ENCODE measurements at places on chromosomes 7 and 10. TPM values are rescaled to one million over a fixed set of nuclear protein-coding genes. Genes with fewer than 3 reads are reported as not detected.

- peaks cover 20% of the 10 kb centered on the region for H3K36me3 ChIP-seq
- peaks cover 55% of the 10 kb centered on the region for H3K4me1 ChIP-seq
- H3K27me3 ChIP-seq = no peaks in the 10 kb centered on the region
- no peak for DNase-seq
- H3K27ac ChIP-seq = no peak overlapping the region
- H3K4me3 ChIP-seq = no peak overlapping the region
These were observed 4.0 kb downstream of the CRCP start for GRCh38 chr7:66118603-66119002.

- H3K36me3 ChIP-seq = no peaks in the 10 kb centered on the region
- DNase-seq = no peak
- H3K27me3 ChIP-seq = no peaks in the 10 kb centered on the region
- no peaks in the 10 kb centered on the region for H3K4me1 ChIP-seq
These were observed 296.5 kb upstream of the PHF14 start for GRCh38 chr7:10677211-10677610.

- H3K4me3 ChIP-seq = no peak overlapping the region
- no peak overlapping the region for H3K27ac ChIP-seq
- DNase-seq = no peak
- peaks cover 77% of the 10 kb centered on the region for H3K4me1 ChIP-seq
- H3K27me3 ChIP-seq = no peaks in the 10 kb centered on the region
These were observed 24.8 kb downstream of the CCSER2 start for GRCh38 chr10:84353052-84353803.

DNA sequence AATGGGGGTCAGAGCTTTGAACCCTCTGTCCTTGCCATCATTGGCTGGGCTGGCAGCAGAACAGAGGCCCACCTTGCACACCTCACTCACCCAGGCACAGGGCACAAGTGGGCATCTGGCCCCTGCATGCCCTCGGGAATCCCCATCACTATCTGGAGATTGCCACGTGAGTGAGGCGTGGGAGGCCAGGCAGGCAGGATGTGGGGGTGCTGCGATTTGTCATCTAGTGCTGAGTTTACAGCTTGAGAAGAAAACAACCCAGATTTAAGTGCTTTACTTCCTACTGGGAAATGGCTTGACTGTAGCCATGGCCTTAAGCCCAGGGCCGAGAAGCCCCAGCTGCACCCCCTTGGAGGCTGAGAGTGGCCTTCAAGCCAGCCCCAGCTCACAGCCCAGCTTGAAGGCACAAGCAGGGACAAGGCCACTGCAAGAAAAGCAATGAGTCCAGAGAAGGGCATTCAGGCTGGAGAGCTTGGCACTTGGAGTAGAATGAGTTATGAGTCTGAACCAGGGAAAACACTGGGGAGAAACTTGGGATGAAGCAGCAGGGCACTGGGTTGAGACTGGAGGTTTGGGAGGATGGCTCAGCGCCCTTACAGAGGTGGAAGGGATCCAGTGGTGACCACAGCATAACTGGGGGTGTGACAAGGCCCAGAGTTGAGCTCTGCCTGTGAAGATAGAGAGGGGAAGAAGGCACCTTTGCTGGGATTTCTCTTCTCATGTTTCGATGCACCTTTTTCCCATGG is 123.0 kb downstream of the CXCL12 start:
- peaks cover 3% of the 10 kb centered on the region for H3K27me3 ChIP-seq
- H3K36me3 ChIP-seq = no peaks in the 10 kb centered on the region
- peak; percentile 52 for DNase-seq
- H3K4me1 ChIP-seq = no peaks in the 10 kb centered on the region

- H3K27ac ChIP-seq = no peak overlapping the region
- no peaks in the 10 kb centered on the region for H3K4me1 ChIP-seq
- no peaks in the 10 kb centered on the region for H3K36me3 ChIP-seq
- no peak for DNase-seq
- H3K4me3 ChIP-seq = no peak overlapping the region
These were observed 61.7 kb downstream of the PTF1A start for GRCh38 chr10:23253780-23254179.

DNA sequence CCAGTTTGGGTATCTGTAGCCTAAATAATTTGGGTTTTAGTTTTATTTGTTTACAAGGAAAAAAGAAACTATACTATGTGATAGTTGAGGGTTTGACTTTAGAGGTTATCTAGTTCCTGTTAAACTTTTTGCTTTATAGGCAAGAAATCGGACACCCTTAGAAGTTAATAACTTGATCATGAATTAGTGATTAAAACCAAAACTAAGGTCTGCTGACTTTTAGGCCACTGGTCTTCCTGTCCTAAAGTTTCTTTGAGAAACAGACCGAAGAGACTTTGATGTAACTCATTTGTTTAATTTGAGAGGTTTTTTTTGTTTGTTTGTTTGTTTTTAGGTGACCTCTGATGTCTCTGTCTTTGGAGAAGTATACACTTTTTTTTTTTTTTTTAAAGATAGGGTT is 59.7 kb downstream of the PHTF2 start:
- H3K4me3 ChIP-seq = no peak overlapping the region
- DNase-seq = no peak
- peaks cover 21% of the 10 kb centered on the region for H3K4me1 ChIP-seq
- H3K36me3 ChIP-seq = peaks cover 16% of the 10 kb centered on the region
- no peak overlapping the region for H3K27ac ChIP-seq
- no peaks in the 10 kb centered on the region for H3K27me3 ChIP-seq

- peaks cover 13% of the 10 kb centered on the region for H3K36me3 ChIP-seq
- H3K27me3 ChIP-seq = no peaks in the 10 kb centered on the region
- no peak for DNase-seq
- no peak overlapping the region for H3K27ac ChIP-seq
- H3K4me1 ChIP-seq = peaks cover 2% of the 10 kb centered on the region
These were observed 224.9 kb downstream of the EXOC4 start for GRCh38 chr7:133477791-133478190.

DNA sequence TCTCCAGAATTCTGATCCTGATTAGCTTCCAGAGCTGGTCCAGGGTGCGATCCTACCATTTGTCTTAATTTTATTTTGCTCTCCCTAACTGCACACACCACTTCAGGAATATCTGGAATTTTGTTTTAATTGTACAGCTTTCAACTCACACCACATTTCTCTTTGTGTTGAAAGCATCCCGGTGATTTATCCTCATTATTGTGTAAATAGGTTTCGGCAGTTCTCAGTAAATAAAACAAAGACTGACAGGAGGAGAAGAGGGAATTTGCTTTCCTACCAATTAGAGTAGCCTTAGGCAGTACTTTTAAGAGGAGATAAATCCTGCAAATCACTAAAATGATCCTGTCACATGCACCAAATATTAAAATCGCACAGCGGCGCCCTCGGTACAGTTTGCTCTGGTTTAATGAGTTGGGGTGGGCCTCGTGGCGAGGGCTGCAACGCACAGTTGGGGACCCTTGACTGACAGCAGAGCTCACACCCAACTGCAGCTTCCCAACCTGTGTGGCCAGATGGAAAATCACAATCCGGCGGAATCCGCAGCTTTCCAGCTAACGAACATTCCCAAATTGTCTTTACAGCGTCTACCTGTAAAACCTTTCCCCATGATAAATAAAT is 62.6 kb downstream of the EBF3 start:
- H3K27me3 ChIP-seq = peaks cover 8% of the 10 kb centered on the region
- no peak overlapping the region for H3K27ac ChIP-seq
- no peaks in the 10 kb centered on the region for H3K4me1 ChIP-seq
- no peaks in the 10 kb centered on the region for H3K36me3 ChIP-seq
- no peak overlapping the region for H3K4me3 ChIP-seq

- no peaks in the 10 kb centered on the region for H3K36me3 ChIP-seq
- DNase-seq = no peak
- no peak overlapping the region for H3K4me3 ChIP-seq
- no peaks in the 10 kb centered on the region for H3K4me1 ChIP-seq
- no peaks in the 10 kb centered on the region for H3K27me3 ChIP-seq
These were observed 33.9 kb downstream of the MYL10 start for GRCh38 chr7:101595246-101595645.

DNA sequence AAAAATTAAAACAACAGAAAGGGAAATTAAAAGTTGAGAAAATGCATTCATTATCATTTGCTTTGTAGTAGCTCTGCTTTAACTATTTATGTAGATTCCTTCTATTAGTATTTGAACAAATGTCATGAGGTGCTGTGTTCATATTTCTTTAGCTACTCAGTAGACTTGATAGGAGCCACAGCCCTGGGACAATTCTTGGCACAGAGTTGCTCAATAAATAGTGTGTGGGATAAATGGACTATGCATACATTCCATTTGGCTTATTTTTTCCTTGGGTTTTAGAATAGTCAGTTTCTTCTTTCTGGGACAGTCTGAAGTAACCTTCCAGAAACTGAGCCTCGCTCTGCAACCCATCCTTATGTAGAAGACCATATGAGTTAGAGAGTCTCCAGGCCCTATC is 13.4 kb downstream of the RPP30 start:
- no peak overlapping the region for H3K27ac ChIP-seq
- peaks cover 57% of the 10 kb centered on the region for H3K36me3 ChIP-seq
- H3K4me3 ChIP-seq = no peak overlapping the region
- no peaks in the 10 kb centered on the region for H3K4me1 ChIP-seq
- no peak for DNase-seq

- H3K4me1 ChIP-seq = no peaks in the 10 kb centered on the region
These were observed 52.5 kb downstream of the ADCYAP1R1 start for GRCh38 chr7:31104361-31105255.

DNA sequence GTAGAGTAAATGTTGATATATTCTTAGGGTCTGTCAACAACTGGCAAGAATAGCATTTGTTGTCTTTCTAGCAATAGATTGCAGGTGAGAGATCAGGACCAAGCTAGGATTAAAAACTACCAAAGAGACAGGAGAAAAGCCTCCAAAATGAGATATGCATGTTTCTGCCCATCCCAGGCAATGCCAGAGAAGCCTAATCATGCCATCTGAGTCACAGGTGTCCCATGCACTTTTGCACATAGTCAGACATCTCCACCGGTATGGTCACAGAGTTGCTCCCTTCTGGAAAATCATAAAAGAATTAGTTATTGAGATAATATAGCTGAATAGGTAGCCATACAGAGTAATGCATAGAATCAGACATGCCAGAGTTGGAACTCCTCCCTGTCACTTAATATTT is 50.6 kb downstream of the PDK4 start:
- DNase-seq = no peak
- H3K4me1 ChIP-seq = no peaks in the 10 kb centered on the region

DNA sequence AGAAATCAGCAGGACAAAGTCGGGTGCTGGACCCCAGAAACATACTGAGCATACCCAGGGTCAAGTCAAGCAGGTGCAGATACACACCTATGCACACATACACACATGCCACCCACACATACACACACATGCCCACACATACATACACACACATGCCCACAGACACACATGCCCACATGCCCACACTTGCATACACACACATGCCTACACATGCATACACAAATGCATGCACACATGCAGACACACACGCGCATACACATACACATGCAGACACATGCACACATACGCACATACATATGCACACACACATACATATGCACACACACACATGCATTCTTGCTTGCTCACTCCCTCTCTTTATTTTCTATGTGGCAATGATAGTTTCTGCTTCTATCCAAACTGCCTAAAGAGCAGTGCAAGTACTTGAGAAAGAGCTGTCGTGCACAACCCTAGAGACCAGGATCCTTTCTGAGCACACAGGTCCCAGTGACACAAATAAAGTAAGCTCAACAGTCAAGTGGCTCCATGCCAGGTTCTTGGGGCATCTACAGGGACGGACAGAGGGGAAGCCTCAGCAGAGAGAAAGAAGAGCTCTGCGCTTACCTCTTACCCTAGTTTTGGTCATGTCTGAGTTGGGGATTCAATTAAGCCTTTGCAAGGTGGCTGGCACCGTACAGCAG is 83.7 kb downstream of the EBF3 start:
- no peaks in the 10 kb centered on the region for H3K4me1 ChIP-seq
- H3K4me3 ChIP-seq = no peak overlapping the region
- no peak overlapping the region for H3K27ac ChIP-seq
- no peaks in the 10 kb centered on the region for H3K36me3 ChIP-seq
- DNase-seq = no peak

DNA sequence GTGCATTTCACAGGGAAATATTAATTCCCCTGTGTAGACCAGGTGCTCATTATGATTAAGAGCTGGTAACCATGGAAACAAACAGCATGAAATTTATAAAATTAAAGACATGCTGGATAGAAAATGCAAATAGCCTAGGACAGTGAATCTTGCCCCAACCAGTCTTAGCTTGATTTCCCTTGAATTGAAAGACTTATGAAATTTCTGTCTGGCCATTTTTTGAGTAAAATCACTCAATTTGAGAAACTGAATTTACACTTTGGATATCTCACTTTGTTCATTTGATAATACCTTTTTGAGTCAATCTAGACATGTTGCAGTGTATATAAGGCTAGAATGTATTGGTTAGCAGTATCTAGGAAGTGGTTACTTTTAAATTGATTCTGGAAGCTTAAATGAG is 4.4 kb upstream of the SMIM30 start:
- H3K36me3 ChIP-seq = no peaks in the 10 kb centered on the region
- peaks cover 8% of the 10 kb centered on the region for H3K27me3 ChIP-seq
- peaks cover 36% of the 10 kb centered on the region for H3K4me1 ChIP-seq

GRCh38 chr7:43308913-43309705 is 196.7 kb downstream of the HECW1 start:
- H3K36me3 ChIP-seq = no peaks in the 10 kb centered on the region
- DNase-seq = no peak
- no peak overlapping the region for H3K4me3 ChIP-seq
- no peak overlapping the region for H3K27ac ChIP-seq
- H3K27me3 ChIP-seq = peaks cover 8% of the 10 kb centered on the region

GRCh38 chr10:48282829-48283228 is 8.3 kb upstream of the FRMPD2 start:
- peaks cover 35% of the 10 kb centered on the region for H3K27me3 ChIP-seq
- H3K27ac ChIP-seq = no peak overlapping the region

DNA sequence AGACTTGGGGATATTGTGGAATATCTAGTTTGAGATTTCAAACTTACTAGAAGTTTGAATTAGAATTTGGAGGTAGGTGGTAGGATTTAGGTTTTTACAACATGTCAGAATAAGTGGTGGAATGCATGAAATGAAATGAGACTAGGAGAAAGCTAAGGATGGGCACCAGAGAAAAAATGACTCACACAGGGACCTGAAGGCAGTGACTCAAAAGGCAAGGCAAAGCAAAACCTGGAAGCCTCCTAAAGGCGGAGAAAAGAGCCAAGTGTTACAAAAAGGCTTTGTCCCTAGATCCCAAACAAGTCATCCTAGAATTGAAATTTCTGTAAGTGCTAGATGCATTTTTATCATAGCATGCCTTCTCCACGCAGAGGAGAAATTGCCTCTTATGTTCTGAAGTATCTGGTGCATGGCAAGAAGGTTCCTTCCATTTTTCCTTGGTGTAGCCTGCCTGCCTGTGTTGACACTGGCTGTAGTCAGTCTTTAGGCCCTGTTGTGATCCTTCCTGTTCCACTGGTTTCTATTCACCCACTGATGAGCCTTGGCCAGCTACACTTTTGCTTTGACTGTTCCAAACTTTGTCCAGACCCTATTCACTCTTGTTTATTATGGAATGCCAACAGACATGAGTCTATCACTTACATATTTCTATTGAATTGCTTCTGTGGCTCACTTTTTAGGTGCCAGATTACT is 109.3 kb downstream of the ETV1 start:
- peaks cover 3% of the 10 kb centered on the region for H3K4me1 ChIP-seq
- H3K4me3 ChIP-seq = no peak overlapping the region
- H3K27ac ChIP-seq = no peak overlapping the region
- H3K27me3 ChIP-seq = no peaks in the 10 kb centered on the region
- no peaks in the 10 kb centered on the region for H3K36me3 ChIP-seq

Gene THAP5
- total RNA-seq = 26.5 TPM

Gene TAF5
- 13.2 TPM for total RNA-seq

Gene GCK
- 1.3 TPM for total RNA-seq

Gene PLXNA4
- total RNA-seq = 0.17 TPM

Gene UBE3C
- 59.8 TPM for total RNA-seq

Gene OR2A12
- total RNA-seq = not detected

Gene PTN
- total RNA-seq = not detected

Gene MYL10
- total RNA-seq = not detected

Gene GATA3
- 47.4 TPM for total RNA-seq
